ENCODE measurements at places on chromosomes 16 and 17.
A peak's percentile ranks its signal among the peaks of the same experiment; 100 is the strongest.

- no peak for DNase-seq
Observed at GRCh38 chr16:82190386-82190785, 20.4 kb upstream of the MPHOSPH6 start.

DNA sequence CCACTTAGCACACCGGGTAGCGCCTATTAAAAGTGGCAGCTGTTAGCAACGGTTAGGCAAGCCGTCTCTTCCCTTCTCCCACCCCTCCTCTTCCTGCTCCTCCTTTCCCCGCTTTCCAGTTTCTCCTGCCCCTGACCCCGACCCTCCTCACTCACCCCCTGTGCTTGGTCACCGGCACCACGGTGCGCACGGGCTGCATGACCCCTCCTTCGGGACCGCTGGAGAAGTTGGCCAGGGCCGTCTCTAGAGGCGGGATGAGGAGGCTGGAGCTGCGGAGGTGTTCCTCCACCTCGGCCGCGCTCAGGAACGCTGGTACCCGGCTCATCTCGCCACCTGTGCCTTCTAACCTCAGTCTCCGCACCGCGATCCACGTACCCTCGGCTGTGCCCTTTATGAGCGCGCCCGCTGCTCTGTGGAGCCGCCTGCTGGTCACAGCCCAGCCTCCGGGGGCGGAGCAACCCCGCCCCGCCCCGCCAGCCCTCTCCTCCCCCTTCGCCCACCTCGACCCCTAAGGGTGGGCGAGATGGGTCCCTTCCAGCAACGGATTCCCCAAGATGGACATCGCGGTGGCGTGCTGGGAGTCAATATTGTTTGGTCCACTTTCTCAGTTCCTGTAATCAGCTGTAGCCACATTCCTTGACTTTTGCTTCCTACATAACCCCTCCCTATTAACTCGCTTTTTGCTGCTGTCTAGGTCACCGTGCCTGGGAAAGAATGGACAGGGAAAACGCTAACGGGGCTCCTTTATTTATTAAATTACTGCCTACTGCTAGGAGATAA is at the start of gene CRYM:
CRYM (minus strand) TSS at position 364 of the 780 bp plus-strand sequence; CDS start at position 325, 39 bp downstream.
- no peak for DNase-seq

DNA sequence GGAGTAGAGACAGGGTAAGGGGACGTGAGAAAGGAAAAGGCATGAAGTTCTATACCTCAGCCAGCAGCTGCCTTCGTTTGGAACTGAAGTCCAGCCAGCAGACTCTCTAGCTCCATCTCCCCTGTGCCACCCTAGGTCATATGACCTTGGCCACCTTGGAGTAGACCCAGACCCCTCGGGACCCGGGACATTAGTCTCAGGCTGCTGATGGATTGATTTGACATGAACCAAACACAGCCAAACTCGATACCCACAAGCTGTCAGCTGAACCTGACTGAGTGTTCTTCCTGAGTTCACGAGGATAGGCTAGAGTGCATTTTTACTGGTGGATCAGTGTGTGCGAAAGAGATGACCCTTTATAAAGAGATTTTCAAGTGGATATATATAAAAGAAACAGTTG is 68.5 kb downstream of the YPEL2 start:
- no peak for DNase-seq

- peak; percentile 96 for DNase-seq
Observed at GRCh38 chr16:88924834-88925539, 52.0 kb downstream of the CBFA2T3 start.

DNA sequence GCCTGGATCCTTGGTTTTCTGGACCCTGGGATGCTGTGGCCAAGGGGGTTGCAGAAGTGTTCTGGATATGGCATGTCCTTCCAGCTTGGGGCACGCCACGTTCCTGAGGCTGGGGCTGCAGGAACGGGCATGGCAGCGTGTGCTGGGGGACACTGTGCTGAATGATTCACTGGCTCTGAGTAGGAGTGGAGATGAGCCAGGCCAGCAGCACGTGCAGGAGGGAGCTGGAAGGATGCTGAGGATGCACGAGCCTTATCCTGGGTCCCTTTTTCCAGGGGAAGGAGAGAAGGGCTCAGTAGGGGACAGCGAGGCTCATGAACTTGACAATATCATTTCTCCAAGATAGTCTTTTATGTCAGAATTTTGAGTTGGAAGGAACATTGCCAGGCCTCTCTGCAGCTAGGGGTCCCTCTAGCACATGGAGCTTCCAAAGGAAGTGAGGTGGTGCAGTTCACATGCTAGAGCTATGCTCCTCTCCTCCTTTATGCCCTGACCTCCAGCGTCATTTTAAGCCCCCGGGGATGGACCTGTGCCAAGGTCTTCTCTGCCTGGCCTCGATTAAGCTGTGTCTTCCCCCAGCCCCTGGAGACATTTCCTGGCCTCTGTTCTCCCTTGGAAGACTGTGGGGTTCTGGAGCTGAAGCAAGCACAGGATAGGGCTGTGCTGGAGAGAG is 125.9 kb downstream of the OR1D5 start:
- no peak for DNase-seq

DNA sequence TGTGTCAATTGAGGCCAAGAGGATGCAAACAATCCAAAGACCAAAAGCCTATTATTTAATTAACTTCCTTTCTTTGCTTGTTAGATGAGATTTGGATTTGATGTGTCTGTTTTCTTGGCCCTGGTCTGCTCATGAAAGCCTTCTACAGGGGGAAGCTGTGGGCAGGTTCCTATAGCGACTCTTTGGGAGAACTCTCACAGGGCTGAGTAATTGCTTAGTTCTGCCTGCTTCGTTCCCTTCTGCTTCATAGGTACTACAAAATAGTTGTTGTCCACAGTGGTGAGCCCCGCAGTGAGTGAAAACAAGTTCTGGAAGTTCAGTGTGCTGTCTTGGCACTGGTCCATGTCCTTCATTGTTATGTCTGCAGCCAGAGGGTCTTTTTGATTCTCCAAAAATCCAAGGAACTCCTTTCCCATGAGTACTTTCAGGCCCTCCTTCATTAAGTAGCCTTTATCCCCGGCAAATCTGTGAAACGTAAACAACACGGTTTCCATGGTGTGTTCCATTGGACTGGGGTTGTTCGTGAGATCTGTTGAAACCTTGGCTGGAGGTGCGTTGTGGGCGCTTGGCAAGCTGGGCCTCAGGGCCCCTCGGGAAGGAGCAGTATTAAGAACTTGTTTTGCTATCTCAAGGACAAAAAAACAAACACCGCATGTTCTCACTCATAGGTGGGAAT is 30.0 kb upstream of the ANKRD40CL start:
- no peak for DNase-seq

DNA sequence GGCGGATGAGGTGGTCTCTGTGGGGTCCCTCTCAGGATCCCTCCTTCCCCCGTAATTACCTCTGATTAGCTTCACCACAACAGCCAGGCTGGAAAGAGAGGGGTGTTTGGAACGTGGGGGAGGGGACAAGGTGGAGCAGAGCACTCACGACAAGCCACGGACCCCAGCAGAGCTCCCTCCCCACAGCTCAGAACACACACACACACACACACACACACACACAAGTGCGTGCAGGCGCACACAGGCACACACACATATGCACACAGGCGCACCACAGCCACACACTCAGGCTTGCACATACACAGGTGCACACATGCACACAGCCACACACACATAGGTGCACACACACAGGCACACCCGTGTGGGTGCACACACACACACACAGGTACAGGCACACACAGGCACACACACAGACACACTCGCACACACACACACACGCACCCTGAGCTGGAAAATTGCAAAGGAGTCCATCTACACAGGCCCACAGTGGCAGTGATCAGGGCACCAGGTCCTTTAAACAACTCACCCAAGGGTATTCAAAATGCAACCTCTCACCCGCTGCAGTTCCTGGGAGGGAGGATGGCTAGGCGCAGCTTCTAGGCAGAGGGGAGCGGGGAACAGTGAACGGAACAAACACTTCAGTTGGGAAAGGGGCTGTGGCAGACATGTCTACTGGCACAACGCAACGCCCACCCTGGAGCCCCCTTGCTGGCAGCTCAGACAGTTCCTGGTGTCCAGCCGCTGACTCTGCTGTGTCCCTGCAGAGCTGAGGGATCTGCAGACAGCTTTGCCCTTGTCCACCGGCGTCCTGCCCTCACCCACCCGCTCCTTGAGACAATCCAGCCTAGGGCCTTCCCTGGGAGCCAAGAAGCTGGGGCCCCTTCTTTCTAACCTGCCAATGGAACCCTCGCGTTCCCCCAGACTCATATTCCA is 59.9 kb upstream of the DLX4 start:
- DNase-seq, result no peak

DNA sequence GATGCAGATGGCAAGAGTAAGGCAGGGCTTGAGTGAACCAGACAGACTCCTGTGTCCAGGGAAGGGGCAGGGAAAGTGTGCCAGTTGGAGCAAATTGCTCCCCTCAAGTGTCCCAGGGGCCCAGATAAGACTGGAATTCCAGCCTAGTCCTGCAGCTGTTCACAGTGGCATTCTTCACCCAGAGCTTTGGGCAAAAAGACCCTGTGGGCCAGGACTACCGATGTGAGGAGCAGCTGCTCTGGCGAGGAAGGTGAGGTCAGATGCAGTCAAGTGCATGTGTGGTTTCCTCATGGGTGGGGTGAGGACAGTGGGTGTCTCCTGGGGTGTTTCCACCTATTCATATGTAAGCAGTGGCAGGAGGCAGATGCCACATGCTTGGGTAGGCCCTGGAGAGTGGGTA is 14.3 kb downstream of the NEUROD2 start:
- DNase-seq, result peak; percentile 65

- DNase-seq, result peak; percentile 56
Observed at GRCh38 chr16:2953706-2954627, 10.1 kb upstream of the KREMEN2 start.

GRCh38 chr17:58779446-58779845 is 23.8 kb downstream of the PPM1E start:
- DNase-seq, result no peak

- peak; percentile 64 for DNase-seq
Observed at GRCh38 chr17:27341041-27341471, 47.1 kb downstream of the WSB1 start.

DNA sequence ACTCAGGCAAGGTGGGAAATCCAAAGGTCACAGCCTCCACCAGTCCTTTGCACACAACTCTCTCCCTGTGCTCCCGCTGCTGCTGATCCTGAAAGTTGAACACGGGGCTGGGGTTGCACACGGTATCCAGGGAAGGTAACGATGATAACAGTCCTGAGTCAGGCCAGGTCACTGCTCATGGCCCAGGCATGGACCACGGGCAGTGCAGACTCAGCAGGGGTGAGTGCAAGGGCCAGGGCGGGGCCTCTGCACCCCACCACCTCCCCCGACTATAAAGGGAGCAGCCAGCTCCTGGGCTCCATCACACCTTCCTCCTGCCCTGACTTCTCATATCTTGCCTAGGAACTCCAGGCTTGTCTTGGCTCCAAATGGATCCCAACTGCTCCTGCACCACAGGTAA is at the start of gene MT1B:
MT1B (plus strand) TSS at position 301 of the 400 bp plus-strand sequence; CDS start at position 369, 68 bp downstream.
- DNase-seq, result no peak

- no peak for DNase-seq
Observed at GRCh38 chr17:70225276-70225675, 55.9 kb downstream of the KCNJ2 start.
